ENCODE measurements at places on chromosomes 5 and 9.

- no peak for DNase-seq
These were observed 63.7 kb upstream of the CACNA1B start for GRCh38 chr9:137813651-137814415.

- no peak for DNase-seq
These were observed 212.2 kb upstream of the PRR16 start for GRCh38 chr5:120251898-120252297.

- no peak for DNase-seq
These were observed 203.2 kb downstream of the TLR4 start for GRCh38 chr9:117907420-117907819.

GRCh38 chr5:177509991-177510566 is 453 bp upstream of the DOK3 start:
- no peak for DNase-seq

DNA sequence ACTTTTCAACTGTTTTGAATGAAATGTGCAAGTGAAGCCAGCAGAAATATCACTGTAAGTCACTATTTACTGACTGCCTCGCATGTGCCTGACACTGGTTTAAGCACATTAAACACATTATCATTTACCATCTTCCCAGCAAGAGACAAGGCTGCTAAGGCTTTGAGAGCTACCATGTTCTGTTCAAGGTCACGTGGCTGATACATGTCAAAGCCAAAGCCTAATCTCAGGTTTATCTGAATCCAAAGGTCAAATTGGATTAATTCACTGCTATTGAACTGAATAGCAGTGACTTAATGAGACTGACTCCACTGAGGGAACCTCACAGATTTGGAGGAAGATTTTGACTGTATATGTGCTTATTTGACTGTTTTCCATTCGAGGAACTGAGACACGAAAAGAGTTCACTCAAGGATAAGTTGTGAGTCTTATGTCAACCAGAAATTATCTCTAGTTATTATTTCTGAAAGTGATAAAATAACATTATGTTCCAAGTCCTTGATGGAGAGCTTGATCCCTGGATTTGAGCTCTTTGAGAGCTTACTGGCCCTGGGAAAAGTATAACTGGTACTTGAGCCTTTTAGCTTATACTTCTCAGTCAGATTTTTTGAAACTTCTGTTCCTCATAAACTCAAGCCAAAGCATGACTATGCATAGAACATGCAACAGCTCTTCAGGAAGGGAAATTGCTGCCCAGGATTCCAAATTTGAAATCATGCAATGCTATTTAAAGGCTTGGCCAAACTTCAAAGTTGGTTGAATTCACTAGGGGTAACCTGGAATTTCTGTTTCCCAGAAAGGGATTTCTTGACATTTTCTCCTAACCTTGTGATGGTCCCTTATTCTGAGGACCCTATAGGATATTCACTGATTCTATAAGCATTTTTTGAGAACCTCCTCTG is 23.4 kb upstream of the ARHGAP26 start:
- no peak for DNase-seq

GRCh38 chr5:139517683-139518564 is 35.4 kb upstream of the STING1 start:
- DNase-seq: peak; percentile 92

DNA sequence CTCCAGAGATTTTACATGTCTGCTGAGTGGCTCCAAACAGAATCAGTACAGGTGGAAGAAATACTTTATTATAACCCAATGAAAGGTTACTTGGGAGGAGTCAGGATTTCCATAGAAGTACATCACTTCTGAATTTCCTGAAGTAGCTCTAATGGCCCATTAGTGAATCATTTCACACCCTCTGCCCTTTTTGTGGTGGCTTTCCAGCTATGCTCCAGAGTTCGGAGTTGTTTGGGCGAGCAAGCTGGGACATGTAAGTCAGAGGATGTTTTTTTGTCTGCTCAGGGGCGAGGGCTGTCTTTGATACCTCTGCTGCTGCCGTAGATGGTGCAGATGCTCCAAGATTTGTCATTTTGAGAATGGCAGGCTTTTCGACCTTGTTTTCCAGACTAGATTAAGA is 226.1 kb downstream of the GOLPH3 start:
- DNase-seq: no peak

DNA sequence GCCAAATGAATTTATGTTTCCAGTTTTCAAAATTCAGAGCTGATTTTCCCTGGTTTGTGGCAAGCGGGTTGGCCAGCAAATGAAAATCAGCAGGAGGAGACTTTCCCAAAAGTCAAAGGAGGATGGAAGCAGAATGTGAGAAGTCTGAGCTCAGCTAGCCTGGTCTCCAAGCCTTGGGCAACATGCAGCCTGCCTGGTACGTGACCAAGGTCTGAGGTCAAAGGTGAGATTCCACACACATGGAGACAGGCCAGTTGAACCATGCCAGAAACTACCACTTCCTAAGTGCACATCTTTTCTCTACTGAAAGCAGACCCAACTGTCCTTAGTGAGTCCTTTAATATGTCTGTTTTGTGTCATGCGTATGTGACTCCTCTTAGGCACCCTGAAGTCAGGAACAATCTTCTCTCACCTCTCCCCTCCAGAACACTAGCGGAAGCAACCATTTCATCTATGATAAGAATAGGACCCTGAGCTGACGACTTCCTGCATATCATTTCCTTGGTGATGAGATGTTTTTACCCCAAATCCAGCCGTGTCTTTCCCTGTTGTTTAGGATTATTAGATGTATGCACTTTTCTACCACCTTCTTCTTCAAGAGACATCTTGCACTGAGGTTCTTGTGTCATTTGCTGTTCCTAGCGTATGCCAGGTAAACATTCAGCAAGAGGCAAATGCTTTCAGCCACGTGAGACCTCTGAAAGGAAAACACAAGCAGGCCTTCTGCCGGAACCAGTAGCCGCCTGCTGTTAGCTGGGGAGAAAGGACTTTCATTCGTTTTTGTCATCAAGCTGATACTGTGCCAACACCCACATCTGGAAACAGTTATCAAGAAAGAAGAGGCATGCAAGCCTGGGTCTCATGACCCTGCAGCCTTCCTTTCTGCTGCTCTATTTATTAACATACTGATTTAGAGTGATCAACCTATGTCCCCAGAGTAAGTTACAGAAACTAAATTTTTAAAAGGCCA is 9.7 kb upstream of the TGFBI start:
- DNase-seq: no peak

DNA sequence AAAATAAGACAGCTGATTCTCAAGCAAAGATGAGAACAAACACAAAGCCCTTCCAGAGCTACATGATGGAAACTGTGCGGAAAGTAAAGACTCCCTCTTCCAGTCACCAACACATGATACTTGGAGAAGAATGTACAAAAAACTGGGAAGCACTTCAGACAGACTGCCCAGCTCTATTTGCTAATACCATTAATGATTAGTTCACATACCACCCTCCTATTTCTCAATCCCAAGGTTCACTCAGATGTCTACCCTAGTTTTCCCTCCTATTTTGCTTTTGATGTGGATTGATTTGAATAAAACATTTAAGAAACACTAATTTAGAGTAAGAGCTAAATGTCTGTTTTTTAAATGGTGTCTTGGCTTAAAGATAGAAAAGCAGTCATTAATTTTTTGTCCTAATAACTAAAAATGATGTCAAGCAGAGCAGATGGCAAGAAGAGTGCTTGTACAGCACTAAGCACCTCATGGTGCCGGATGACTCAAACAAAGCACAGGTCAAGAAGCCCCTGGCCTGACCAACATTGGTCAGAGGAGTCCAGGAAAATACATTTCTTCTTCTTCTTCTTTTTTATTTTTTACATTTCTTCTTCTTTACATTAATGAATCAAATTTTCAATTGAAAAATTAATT is 639.4 kb downstream of the PDE4D start:
- no peak for DNase-seq

DNA sequence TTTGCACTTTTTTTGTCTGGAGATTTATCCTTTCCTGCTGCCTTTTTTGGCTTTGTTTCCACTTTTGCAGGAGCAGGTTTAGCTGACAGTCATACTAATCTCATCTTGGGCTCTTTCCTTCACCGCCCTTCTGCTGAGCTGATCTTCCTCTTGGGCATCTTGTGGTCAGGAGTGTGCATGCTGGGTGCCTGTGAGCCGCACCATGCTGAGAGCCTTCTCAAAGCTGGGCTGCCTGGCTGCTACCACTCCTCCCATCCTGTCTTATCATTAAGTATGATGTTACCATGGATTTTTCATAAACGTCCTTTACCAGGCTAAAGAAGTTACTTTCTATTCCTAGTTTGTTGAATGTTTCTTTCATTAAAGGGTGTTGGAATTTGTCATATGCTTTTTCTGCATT is 49.5 kb upstream of the MCCC2 start:
- DNase-seq: no peak

Data from activated CD4-positive, alpha-beta T cell treated with anti-CD3 and anti-CD28 coated beads, Interleukin-2, amount 50 U/mL, for 16 hours (primary cell).